NCI-H748 treated with DMSO at 0.1 percent for 48 hours (cell line): ENCODE measurements at places on chromosomes 7 and 10.
A peak's percentile ranks its signal among the peaks of the same experiment; 100 is the strongest.

GRCh38 chr10:132470410-132471124, 67.0 kb upstream of the INPP5A start:
- DNase-seq: no peak

DNA sequence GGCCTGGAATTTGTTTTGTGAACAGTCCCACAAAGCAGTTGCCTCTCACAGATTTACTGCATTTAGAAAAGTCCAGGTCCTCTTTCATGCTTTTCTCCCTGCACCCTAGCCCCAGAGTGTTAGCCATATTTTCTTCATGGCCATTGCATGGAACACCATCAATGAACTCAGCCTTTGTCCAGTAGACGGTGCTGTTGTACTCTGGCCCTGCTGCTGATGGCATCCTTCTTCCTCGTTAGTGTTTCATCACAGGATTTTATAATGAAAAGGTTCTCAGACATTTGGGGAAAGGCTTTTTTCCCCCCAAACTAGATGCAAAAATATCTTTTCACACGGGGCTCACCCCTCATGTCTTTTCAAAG, 93.0 kb upstream of the SLC25A13 start:
- DNase-seq: peak; percentile 91

GRCh38 chr10:87658858-87659555, 671 bp upstream of the PAPSS2 start:
- no peak for DNase-seq

DNA sequence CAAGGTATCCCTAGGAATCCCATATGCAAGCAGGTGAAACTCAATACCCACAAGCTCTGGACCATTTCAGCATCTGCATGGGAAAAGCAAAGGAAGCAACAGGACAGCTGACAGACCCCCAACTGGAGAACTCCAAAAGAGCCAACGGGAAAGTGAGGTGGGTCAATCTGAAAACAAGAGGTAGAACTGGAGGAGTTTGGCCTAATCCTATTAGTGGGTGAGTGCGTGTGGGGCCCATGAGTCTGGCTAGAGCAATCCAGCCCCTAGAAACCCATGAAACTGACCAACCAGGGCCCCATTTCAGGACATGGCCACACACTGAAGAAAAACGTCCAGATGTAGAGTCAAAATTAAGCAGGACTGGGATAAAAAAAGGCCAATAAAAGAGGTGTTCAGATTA, 26.6 kb upstream of the WNT8B start:
- no peak for DNase-seq

- no peak for DNase-seq
Observed at GRCh38 chr10:71390921-71391690, 5.6 kb upstream of the CDH23 start.

GRCh38 chr7:99324559-99324958, 1.1 kb upstream of the ARPC1A start:
- no peak for DNase-seq

DNA sequence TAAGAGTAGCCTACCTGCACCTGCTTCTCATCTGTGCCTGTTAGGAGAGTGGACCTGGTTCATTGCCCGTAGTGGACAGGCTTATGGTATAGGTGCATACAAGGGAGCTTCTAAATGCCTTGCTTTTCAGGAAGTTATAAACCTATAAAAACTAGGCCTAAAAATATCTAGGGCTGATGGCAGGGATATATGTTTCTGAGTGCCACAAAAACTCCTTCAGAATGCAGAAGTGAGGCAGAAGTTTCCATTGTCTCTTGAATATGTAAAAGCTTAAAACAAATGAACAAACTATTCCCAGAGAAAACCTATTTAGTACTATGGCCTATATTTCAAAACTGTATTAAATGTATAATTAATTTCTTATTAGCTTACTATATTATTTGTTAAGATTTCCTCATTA, 91.8 kb downstream of the RNLS start:
- DNase-seq: no peak

DNA sequence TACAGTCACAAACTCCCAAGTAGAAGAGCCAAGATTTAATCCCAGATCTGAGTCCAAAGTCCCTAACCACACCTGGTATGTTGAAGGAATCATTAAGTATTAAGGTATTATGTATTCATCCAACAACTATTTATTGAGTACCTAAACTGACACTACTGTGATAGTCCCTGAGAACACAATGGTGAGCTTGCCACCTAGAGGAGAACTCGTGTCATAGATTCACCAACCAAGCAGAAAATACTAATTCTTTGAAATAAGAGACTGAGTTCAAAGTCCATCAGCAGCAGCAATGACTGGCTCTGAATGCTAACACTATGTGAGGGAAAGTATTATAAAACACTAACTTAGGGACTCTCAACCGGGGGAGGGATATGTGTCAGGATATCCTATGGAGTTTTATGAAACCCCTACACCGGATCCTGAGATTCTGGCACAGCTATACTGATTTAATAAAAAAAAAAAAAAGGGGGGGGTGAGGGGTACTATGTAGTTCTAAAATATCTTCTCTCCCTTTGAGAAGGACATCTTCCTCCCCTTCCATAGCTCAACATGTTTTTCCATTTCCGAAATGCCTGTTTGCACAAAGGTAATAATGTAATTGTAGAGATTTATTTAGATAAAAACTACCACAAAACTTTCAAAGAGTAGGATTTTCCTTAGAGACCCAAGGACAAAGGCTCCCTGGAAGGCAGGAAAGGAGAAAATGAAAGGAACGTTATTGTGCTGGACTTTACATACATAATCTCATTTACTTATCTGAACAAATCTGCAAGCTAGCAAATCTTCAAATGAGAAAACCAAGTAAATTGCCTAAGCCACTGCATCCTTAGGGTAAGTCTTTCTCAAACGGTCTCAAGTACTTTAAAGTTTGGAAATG, 1.6 kb downstream of the NCOA4 start:
- DNase-seq: peak; percentile 20

GRCh38 chr10:60820093-60820754, 41.9 kb downstream of the CDK1 start:
- no peak for DNase-seq

DNA sequence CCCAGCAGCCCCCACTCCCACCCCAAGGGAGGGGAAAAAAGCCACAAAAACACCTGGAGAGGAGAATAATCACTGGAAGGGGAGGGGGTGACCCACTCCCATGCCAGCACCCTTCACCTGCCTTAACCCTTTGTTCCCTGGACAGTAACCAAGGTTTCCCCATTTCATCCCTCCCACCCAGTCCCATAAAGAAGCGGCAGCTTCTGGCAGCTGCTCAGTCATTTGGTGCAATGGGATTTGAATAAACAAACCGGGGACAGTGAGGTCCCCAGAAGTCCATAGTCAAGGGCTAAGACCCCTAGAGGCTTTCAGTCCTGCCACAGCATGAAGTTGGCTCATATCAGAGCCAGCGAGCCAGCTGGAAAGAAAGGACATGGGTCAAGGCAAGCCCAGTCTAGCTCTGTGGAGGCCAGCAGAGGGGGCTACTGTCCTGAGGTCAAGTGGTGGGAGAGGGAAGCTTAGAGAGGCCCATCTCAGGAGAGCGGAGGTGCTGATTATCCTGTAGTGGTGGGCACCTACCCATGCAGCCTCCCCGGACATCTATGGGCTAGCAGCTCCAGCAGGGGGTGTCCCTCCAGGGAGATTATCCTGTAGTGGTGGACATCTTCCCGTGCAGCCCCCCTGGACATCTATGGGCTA, 58.9 kb upstream of the LBX1 start:
- DNase-seq: no peak

GRCh38 chr10:77555591-77556212, 81.9 kb downstream of the KCNMA1 start:
- DNase-seq: no peak

DNA sequence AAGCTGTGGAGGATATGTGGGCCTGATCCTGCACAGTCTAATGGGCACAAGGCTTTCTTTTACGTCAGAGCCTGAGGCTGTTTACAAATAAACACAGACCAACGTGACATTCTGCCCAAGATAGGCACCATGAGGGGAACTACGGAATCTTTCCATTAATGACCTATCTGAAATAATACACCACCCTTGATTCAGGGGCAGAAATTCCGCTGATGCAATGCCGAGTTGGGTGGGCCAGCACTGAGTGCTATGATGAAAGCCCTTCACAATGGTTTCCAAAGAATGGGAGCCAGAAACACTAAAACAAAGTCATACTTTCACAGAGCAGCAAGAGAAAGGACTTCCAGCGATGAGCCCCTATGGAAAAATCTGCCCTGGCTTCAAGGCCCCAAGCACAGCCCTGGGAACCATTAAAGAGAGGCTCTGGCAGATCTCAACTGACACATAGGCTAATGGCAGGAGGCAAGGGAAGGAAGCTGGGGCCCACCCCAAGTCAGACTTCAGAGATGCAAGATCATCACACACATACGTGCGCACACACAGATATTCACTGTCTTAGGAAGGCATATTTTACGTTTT, 72.2 kb upstream of the DLX6 start:
- DNase-seq: no peak

GRCh38 chr7:151759591-151760042, 117.3 kb downstream of the PRKAG2 start:
- DNase-seq: peak; percentile 61

- no peak for DNase-seq
Observed at GRCh38 chr7:120064565-120064964, 208.4 kb upstream of the KCND2 start.

DNA sequence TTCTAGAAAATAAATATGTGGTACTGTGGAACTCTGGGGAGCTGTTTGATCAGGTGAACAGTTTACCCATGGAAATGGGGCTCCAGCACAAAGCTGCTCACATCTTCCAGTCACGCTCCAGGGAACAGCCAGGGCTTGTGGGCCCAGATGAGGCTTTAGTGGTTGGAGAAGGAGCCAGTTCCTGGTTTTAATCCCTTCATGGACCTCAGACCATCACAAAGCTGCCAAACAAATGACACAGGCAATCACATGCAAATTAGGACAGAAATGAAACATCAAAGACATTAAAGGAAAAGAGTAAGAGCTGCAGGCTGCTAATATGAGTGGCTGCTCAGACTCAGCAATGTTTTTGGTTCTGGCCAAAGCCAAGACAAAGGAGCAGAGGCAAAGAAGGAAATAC, 2.2 kb upstream of the ATP6V0E2 start:
- no peak for DNase-seq

DNA sequence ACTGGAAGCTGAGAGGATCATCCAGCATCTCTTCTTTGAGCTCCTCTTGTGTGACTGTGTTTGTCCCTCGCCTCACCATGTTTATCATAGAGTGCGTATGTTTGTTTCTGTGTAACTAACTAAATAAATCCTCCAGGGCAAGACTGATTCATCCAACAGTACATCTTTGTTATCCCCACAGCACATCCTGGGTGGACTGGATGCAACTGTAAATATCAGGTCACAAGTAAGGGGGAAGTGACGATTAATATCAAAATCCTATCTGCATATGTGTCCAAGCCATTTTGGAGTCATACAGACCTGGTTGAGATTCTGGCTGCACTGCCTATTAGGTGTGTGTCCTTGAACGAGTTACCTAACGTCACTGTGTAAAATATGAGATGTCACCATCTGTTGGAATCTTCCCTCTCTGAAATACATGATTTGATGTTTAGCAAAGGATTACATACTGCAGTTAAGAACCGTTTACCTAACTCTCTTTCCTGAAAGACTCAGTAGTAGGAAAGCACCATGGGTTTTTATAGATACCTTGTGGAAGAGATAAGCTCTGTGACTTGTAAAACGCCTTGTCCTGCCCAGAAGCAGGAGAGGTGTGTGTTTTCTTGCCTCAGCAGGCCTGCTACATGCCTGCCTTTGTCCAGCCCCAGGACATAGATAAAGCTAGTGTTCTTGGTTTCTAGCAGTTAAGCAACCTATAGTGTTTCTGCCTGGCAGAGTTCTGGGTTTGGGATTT, 25.8 kb downstream of the WBP1L start:
- DNase-seq: no peak

DNA sequence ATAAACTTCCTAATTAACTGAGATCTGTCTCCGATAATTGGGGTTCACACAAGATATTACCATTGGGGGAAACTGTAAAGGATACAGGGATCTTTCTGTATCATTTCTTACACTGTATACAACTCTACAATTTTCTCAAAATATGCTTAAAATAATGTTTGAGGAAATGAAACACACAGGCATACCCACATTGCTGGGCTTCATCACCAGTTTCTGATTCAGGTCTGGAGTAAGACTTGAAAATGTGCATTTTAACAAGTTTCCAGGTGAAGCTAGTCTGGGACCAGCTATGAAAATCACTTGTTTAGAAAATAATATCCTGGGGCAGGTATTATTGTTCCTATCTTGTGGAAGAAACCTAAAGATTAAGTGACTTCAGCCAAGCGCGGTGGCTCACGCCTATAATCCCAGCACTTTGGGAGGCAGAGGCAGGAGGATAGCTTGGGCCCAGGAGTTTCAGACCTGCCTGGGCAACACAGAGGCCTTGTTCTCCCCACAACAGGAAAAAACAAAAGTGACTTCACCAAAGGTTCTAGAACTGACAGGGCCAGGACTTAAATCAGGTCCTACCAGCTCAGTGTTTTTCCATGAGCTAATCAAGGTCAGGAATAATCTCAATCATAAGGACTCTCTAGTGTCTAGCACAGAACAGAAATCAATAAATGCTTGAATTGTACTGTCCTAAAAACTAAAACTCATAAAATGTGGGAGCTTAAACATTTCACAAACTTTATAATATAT, 12.6 kb downstream of the TOMM7 start:
- no peak for DNase-seq

GRCh38 chr10:520402-520787, 169.1 kb downstream of the DIP2C start:
- DNase-seq: no peak

DNA sequence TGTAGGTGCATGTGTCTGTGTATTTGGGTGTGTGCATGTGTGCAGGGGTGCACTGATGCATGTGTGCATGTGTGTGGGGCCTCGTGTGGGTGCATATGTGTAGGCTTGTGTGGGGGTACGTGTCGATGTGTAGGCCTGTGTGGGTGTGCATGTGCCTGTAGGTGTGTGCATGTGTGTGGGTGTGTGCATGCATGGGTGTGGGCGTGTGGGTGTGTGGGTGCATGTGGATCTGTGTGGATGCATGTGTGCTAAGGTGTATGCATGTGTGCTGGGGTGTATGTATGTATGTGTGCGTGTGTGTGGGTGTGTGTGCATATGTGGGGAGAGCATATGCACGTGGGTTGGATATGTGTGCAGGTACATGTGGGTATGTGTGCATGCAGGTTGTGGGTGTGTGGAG, 73.2 kb downstream of the NKX6-2 start:
- DNase-seq: no peak

DNA sequence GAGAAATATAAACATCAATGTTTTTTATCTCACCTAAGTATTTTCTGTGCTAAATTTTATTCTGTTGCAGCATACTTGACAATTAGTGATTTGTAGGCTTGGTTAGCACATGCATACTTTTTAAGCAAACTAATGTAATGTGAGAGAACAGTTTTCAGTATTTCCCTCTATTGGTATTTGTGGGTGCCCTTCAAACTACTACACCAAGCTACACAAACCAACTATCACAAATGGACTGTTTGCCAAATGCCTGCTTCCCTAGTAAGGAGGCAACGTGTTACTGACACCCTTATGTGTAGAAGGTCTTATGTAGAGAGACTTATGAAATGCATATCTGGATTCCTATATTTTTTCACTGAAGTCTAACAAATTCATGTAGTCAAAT, 98.4 kb upstream of the FZD1 start:
- no peak for DNase-seq
